ENCODE measurements at places on chromosomes 12 and 14.
A peak's percentile ranks its signal among the peaks of the same experiment; 100 is the strongest.

GRCh38 chr12:5965950-5966383, 20.9 kb upstream of the ANO2 start:
- DNase-seq: peak; percentile 6

DNA sequence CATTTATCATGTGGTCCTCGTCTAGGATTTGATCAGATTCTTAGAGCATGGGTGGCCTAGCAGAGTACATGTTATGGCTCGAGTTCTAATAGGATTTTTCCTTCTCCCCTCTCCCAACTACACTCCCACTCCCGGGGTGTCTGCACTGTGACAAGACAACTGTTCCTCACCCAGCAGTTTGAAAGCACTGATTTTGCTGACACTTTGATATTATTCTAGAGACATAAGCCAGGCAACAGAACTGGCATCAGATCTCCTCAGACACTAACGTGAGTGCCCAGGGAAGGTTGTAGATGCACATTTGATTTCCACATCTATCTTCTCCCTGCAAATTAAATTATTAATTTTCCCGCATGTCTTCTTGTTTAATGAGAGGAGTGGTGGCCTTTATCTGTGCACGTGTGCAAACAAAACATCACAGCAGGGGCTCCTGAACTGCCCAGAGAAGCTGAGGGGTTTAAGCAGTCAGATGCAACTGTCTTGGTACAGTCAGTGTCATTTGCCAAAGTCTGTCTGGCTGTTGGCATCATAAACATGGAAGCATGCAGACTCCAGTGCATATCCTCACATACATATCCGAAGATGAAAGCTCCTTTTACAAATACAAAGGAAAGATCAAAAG, 491.8 kb downstream of the NPAS3 start:
- no peak for DNase-seq

GRCh38 chr14:58072288-58073071, 79.5 kb downstream of the ARMH4 start:
- DNase-seq: no peak

DNA sequence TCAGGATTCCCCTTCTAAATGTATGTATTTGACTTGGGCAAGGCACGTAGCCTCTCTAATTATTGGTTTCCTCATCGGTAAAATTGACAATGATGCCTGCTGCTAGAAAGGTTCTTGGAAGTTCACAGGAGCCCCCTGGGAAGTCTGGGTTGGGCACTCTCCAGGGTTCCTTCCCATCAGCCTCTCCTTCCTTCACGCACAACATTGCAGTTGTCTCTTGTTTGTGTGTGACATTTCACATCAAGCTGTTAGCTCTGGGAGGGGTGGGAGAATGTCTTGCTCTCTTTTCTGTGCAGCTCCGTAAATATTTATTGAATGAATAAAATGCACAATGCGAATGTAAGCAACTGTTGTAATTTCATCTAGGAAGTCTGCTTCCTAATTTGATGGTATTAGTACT, 153.2 kb upstream of the PRICKLE1 start:
- no peak for DNase-seq

DNA sequence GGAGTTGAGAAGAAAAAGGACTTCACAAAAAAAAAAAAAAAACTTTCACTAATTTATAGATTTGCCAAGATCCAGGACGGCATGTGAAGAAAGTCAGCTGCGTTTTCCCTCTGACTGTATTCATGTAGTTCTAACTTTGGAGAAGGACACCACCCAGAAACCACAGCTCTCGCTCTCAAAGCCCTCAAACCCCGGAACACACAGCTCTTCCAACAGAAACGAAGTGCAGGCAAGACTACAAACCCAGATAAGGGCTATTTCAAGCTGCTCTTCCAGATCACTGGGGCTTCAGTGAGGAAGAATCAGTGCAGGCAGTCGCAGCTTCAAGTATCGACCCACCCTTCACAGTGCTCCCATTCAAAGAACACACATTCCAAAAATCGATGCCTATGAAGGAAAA, 13.2 kb downstream of the KCNH5 start:
- no peak for DNase-seq

DNA sequence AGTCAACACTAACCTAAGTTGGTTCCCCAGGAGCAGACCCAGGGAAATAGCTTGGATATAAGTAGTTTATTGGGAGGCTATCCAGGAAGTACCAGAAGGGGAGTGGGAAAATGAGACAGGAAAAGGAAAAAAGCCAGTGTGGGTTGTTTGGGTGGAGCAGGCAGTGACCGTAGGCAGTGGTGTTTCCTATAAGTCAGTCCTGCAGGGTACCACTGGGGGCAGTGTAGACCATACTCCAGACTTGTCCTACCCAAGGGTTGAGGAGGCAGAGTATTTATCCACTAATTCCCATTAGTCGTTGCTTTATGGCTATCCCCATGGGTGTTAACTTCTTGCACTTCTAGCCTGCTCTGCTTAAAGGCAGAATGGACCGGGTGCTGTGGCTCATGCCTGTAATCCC, 6.4 kb upstream of the CCDC60 start:
- no peak for DNase-seq

DNA sequence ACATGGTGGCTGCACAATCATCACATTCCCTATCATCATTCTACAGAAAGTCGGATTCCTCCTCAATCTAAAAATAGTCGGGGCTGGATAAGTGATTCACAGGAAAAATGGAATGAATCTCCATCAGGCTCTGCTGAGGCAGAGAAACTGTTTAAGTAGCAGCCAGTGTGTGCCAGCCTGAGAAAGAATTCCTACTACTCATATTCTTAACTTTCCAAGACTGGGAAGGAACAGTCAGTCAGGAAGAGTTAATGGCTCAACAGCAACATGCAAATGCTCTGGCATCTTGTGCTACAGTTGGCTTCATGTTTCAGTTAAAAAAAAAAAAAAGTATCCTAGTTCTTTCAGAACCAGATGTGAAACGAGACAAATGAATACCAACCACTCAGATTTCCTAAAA, 187.0 kb downstream of the GRIP1 start:
- no peak for DNase-seq

DNA sequence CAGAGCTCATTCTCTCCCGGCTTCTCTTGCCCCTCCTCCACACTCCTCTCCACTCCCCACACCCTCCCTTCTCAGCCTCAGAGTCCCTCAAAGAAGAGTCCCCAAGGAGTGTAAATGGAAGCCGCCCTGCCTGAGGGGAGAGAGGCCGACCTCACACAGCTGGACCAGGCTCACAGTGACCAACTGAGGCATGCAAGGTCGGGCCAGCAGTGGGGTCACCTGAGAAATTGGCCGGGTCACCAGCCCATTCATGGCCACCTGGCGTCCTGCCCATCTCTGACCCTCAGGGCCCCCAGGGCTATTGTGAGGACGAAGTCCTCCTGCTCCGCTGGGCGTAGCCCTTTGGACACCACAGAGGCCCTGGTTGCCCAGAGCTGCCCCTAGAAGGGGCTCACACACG, 49.5 kb upstream of the NUAK1 start:
- no peak for DNase-seq

DNA sequence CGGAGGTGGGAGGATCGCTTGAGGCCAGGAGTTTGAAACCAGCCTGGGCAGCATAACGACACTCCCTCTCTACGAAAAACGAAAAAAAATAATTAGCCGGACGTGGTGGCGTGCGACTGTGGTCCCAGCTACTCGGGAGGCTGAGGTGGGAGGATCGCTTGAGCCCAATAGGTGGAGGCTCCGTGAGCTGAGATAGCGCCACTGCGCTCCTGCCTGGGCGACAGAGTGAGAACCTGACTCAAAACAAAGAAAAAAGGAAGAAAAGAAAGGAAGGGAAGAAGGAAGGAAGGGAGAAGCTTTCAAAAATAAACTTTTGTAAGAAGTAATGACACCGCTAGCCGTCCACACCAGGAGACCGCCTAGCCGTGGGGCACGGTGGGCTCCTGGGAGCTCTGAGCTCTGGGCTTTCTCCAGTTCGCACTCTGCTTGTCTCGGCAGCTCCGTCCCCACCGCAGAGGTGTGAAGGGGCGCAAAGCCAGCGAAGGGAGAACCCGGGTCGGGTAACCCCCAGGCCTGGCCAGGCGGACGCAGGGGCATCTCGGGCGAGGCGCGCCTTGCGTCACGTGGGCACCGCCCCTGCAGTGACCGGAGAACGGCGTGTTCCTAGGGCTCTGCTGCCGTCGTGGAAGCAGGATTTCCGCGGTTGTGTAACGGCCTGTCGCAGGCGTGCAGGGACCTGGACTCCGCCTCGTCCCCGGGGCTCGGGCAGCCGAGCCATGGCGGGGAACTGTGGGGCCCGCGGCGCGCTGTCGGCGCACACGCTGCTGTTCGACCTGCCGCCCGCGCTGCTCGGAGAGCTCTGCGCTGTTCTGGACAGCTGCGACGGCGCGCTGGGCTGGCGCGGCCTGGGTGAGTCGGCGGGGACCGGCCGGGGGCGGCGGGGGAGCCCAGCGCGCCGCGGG, at the start of gene IRAK3:
IRAK3 (plus strand) TSS at position 631 of the 902 bp plus-strand sequence; CDS start at position 717, 86 bp downstream.
- peak; percentile 10 for DNase-seq

DNA sequence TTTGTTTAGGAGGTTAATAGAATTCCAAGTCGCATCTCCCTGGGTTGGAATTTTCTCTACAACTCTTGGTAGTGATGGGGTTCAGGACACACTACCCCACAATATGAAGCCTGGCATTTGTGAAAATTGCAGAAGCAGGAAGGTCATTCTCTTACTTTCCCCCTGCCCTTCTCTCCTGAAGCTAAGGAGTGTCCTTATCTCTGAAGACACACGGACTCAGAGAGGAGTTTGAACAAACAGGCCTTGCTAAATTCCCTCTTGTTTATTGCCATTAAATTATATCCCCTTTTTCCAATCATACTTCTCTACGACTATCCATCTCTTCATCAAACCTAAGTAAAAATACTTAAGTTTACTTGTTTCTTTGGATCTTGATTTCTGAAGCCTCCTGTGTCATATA, 443.0 kb downstream of the RAD51B start:
- DNase-seq: no peak

DNA sequence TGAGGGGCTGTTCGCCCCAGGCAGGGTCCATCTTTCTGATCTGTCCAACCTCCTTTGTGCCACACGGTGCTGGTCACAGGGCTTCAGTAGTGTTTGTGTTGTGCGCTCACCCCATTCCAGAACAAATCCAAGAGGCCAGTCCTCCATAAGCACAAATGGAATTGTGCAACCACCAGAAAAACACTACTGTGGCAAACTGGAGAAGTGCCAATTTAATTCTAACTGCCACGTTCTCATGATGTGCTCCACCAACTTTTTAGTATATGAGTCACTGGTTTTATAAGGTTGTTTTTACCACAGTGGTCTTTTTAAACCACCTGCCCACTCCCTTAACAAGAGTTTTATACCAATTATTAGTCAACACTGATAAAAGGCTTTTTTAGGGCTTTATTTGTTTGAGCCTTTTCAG, 380.2 kb downstream of the NAV3 start:
- DNase-seq: no peak

GRCh38 chr12:3752096-3752709, 706 bp downstream of the CRACR2A start:
- DNase-seq: peak; percentile 60

GRCh38 chr14:73267474-73267873, 30.2 kb downstream of the PAPLN start:
- DNase-seq: no peak

GRCh38 chr12:104467346-104467837, 10.6 kb downstream of the CHST11 start:
- no peak for DNase-seq

DNA sequence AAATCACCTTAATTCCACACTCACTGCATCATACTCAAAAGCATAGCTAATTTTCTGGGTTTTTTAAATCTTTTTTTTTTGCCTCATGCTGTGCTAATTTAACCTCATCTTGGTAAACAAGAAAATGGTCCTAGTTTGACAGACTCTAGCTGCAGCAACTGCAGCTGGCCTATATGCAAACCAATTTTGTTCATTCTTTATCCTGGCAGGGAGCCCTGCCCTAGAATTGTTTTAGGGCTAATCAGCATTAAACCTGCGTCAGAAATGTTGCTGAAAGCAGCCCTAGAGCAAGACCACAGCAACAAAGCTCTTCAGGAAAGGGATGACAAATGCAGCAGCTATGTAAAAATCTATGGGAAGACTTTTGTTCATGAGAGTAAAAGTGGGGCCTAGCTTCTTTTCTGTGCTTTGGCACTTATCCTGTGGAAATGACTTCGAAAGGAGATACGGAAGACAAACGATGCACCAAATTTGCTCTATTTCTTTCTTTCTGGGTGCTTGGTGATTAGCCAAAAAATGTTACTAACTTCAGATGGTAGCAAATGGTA, 72.2 kb downstream of the DENND5B start:
- DNase-seq: no peak

- DNase-seq: no peak
Observed at GRCh38 chr12:5554711-5555110, 122.8 kb downstream of the NTF3 start.

DNA sequence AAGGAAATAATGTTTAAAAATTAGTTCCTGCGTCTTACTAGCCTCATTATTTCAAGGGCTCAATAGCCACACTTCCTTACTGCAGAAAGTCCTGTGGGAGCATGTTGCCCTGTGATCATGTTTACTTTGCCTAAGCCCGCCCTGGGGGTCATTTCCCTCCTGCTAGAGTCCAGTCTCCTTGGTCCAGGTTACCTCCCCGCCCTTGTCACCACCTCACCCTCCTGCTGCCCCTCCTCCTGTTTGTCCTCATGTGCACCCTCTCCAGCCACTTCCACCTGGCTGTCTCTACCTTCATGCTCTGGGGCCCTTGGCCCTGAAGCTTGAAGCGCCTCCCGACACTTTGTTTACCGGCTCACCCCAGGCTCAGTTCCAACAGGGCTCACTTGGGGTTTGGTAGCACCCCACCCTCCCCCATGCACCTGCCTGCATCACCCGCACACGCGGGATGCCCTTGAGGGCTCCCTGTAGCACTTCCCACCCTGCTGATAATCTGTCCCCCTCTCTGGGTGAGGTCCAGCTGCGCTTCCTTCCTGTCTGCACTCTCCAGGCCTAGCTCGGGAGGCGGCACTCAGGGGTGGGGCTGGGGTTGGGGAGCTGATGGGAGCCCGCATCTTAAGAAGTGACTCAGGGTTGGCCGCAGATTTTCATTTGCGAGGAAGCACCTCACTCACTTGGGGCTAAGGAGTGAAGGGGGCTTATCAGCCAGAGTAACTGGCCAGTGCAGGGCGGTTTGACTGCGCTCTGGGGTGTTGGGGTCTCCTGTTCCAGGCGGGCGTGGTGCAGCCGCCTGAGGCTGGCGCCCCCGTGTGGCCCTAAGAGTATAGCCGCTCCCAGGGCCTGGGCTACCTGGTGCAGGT, 40.1 kb downstream of the SMIM41 start:
- DNase-seq: no peak

- no peak for DNase-seq
Observed at GRCh38 chr12:109389146-109389545, 41.4 kb downstream of the MYO1H start.

DNA sequence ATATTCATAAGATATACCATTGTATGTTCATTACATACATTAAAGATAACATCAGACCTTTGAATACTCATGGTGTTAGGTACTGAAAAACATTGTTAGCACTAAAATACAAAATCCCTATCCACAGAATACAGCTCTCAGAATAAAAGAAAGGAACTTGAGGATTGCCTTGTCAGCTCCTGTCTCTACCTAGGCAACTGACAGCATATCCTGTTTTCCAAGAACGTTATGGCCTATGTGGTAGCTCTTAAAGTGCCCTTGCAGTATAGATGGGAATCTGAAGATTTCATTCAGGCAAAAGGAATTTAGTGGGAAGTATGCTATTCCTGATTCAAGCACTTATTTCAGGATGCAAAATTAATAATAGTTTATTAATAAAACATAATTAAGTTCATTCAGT, 1.8 kb upstream of the PPP1R12A start:
- DNase-seq: no peak

- DNase-seq: no peak
Observed at GRCh38 chr12:10528174-10528953, 22.7 kb downstream of the EIF2S3B start.
